Stimulated activated CD4-positive, alpha-beta T cell treated with anti-CD3 and anti-CD28 coated beads, Interleukin-4, amount 100 ng/mL, for 1 hour (primary cell): ENCODE measurements at places on chromosomes 11 and 22.
A peak's percentile ranks its signal among the peaks of the same experiment; 100 is the strongest.

GRCh38 chr22:25764270-25765015 lies 22.5 kb downstream of the MYO18B start:
- DNase-seq, result no peak

- DNase-seq, result peak; percentile 94
Measured at GRCh38 chr11:66408488-66409214, 12.2 kb upstream of the NPAS4 start.

DNA sequence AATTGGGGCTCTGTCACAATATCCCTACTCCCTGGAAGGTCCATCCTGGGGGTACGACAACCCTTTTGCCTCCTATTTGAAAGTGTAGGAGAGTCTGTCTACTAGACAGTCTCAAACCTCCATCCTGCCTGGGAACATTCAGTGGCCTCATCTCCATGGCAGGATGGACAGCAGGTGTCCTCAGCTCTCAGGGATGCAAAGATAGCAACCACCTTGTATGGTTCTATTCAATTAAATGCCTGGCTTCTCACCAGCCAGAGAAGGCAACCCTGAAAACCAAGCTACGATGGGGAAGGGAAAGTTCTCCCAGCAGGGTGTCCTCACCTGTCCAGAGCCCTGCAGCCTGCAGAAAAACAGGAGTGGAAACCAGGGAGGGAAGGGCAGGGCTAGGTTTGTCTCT lies 164.9 kb downstream of the MIAT start:
- no peak for DNase-seq

DNA sequence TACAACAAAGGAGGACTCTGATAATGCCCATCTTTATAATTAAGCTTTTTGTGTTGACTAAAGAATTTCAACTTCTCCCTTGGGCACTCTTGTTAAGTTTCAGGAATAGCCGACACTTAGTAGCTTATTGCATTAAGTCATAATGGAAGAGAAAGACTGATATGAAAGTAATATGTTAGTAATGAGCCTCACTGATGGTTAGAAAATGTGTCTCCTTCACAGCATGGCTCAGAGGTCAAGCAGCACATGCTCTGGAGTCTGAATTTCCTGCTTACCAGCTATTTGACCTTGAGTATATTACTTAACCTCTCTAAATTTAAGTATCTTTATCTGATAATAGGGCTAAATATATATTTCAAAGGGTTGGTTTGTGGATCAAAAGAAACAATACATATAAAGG lies 39.0 kb downstream of the PDGFD start:
- DNase-seq, result no peak

GRCh38 chr11:15223318-15223717 lies 108.6 kb downstream of the INSC start:
- DNase-seq, result no peak

DNA sequence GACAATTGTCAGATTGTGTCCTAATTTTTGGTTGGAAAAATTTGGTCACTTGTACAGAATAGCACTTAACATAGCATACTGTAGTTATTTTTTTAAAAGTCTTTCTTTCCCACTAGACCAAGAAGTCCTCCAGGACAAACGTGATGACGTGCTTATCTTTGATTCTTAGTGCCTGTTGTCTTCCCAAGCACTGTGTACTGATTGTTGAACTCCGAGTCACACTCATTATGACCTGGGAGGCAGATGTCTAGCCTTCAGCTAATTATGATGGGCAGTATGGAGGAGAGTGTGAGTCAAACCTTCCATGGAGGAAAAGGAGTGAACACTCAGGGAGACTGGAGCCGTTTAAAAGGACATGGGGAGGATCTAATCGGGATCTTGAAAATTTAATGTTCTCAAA lies 119.8 kb downstream of the SPON1 start:
- DNase-seq, result no peak

DNA sequence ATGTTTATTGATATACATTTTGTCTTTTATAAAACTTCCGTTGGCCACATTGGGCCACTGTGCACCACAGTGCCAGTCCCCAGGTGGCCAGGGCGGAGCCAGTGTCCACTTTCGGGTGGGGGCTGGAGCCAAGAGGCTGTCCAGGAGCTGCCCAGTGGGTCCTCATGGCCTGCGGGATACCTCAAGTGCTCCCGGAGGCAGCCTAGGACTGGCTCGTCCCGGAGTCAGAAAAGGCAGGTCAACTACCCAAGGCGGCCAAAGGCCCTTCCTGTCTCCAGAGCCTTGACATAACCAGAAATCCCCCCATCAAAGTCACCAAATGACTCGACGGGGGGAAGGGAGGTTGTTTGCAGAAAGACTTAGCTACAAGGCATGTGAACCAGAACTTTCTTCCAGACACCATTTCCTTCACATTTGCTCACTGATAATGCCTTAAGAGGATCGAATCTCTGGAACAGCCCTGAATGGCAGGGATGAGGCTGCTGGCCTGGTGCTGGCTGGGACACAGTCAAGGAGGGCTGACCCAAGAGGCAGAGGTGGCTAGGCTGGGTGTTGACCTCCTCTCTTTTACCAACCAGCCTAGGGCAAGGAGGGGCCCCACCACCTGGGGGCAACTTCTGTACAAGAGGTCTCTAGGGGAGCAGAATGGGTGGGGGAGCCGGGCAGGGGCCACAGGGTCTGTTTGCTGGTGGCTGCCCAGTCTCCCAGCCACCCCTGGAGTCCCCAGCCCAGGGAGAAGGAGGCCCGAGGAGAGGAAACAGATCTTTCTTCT lies 8.4 kb downstream of the MRGPRF start:
- no peak for DNase-seq

DNA sequence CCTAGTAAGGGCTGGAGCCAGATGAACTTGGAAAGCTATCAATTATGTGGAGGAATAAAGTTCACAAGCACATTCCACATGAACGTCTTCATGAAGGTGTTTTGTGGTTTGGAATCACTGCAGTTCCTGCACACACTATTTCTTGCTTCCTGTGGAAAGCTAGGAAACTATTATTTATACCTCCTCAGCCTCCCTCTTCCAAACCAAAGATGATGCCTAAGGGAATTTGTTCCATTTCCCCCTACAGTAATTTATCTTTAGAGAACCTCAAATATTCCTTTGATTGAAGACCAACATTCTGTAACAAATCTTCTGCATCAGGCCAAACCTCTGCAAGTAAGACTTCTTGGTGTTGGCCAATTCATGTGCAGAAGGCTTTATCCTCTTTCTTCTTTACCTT lies 115.8 kb upstream of the ARHGAP20 start:
- no peak for DNase-seq

- no peak for DNase-seq
Measured at GRCh38 chr22:26740253-26740652, 82.9 kb downstream of the MIAT start.

DNA sequence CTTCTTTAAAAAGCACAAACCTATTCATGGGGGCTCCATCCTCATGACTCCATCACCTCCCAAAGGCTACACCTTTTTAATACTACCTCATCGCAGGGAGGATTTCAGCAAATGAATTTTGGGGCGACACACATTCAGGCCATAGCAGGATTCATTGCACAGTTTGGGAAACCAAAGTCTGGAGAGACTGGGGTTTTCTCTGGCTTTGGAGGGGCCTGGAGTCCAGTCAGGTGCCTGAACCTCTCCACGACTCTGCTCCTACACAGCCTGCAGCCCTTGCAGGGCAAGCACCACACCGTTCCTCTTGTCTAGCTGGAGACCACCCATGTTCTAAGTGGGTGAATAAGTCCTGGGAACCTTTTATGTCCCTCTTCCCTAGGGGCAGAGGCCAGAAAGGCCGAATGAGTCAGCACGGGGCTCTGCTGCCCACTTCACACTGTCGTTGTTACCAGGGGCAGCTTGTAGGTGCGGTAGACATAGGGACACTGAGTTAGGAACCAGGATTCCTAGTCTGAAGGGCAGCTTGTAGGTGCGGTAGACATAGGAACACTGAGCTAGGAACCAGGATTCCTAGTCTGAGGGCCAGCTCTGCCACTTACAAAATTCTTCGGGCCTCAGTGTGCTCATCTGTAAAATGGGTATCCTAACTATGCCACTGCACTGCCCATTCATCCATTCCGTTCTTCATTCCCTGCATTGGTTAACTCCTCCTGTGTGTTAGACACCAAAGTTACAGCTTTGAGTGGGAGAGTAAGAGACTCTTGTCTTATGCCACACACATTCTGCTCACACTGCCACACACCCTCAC lies 251.7 kb upstream of the B3GAT1 start:
- no peak for DNase-seq

DNA sequence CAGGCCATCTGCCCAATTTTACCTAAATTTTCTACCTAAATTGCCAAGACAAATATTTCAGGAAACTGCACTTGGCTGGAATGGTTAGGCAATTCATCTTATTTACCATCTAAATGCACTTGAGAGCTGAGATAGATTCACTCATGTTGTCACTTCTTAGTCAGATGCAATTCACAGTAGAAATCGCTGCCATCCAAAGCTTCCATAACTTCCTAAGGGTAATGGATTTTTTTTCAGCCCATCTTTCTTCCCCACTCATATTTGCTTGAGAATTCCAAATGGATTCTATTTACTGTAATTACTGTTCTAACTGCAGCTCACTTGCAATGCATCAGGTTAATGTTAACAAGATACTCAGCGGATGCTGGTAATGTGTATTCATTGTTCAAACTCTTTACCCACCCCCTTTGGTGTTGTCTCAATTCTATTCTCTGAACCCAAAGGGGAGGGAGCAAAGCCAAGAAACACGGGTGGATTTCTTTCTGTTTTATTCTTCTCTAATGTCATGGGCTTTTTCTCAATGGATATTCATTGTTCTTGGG lies 96.0 kb downstream of the TENM4 start:
- DNase-seq, result no peak

DNA sequence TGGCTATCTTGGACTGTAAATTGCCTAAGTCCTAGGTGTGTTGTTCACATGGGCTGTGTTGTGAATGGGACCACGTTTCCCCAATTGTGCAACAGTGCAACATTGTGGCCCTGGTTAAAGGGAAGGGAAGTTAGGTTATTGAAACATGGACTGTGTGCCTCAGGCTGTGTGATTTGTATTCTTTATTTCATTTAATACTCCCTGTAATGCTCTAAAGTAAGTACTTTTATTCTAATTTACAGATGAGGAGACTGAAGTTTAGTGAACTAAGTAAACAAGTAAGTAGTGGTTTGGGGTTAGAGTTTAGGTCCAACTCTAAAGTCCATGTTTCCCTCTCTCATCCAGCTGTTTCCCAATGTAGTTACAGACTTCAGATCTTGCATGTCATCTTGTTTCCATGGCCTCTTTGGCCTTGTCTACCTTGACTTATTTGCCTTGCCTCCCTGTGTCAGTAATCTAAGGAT lies 77.7 kb downstream of the STIM1 start:
- no peak for DNase-seq

GRCh38 chr11:129546266-129546665 lies 170.6 kb downstream of the BARX2 start:
- no peak for DNase-seq

- DNase-seq, result no peak
Measured at GRCh38 chr11:71266114-71266833, 13.9 kb upstream of the SHANK2 start.

DNA sequence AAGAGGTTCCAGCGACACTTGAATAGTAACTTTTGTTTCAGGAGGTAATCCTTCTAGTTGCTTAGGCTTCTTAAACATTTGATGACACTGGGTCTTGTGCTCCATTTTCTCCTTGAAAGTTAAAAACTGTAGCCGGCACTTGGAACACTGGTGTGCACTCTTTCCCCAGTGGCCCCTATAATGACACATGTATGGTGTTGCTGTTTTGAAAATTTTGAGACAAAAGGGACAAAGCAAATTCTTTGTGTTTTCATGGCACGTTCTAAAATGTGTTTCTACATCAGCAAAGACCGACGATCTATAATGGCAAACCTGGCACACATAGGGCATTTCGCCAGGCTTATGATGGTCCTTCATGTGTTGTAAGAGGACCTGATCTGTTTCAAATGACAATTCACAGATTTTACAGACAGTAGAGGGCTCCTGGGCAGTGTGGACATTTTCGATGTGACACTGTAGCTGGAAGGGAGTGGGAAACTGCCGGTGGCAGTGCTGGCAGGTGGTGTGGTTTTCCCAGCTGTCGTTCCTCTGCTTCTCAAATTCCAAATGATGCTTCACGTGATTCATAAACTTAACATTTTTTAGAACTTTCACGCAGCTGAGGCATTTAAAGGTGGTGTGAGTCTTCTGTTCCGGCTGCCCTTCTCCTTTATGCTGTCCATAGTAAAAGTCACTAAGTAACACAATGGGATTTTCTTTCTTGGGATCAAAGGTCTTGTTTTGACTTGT lies 20.5 kb downstream of the ZNF280B start:
- DNase-seq, result no peak

DNA sequence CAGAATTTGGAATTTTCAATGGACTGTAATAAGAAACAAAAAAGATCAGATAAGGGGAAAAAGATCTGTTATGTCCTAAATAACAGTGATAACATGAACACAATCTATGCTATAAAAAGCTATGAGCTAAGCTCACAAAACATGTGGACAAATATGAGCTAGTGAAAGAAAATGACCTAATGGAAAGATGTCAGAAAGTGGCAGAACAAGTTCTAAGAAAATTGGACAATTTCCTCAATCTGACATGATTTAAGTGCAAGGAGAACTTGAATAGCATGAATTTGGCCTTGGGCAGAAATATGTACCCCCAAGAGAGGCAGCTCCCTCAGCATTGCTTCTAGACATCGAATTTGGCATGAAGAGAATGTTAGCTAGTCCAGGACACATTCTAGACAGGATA lies 212.0 kb upstream of the PGR start:
- no peak for DNase-seq

DNA sequence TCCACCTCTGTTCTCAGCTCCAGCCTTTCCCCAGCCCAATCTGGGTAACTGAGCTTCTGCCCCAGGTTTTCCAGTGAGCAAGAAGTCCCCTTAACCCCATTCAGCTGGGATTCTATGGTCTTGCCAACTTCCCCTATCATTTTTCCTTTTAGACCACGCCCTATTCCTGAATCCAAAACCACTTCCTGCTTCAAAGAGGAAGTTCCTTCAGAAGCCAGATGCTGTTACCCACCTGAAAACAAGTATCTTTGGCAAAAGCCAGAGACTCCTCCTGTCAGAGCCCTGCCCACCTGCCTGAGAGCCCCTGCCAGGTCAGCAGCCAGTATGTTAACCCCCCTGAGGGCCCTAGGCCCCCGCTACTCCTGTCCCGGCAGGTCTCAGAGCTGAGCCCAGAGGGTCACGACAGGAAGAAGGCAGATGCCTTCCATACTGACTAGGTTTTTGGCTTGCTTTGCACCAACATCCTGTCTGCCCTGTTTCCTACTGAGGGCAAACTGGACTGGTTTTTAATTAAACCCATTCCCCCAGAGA lies 20.3 kb upstream of the MICAL2 start:
- DNase-seq, result no peak

- no peak for DNase-seq
Measured at GRCh38 chr11:81203876-81204275, 1529.8 kb downstream of the FAM181B start.
